Stimulated activated CD8-positive, alpha-beta memory T cell treated with anti-CD3 and anti-CD28 coated beads, Interleukin-4, amount 100 ng/mL, for 4 hours (primary cell): ENCODE measurements at places on chromosomes 16 and 17.

DNA sequence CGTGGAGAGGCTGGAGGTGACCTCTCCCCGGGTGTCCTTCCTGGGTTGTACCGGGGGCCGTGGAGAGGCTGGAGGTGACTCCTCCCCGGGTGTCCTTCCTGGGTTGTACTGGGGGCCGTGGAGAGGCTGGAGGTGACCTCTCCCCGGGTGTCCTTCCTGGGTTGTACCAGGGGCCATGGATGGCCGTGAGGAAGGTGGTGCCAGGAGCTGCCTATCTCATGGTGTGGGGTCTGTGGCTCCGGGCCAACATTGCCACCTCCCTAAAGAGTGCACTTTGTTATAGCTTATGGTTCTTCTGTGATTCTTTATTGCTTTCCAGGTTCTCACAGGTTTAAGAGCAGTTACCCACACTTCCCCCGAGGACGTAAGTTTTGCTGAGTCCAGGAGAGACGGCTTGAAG lies 86.3 kb upstream of the ZNF750 start:
- no peak for DNase-seq

- no peak for DNase-seq
These were observed 206.3 kb upstream of the FOXF1 start for GRCh38 chr16:86303787-86304678.

DNA sequence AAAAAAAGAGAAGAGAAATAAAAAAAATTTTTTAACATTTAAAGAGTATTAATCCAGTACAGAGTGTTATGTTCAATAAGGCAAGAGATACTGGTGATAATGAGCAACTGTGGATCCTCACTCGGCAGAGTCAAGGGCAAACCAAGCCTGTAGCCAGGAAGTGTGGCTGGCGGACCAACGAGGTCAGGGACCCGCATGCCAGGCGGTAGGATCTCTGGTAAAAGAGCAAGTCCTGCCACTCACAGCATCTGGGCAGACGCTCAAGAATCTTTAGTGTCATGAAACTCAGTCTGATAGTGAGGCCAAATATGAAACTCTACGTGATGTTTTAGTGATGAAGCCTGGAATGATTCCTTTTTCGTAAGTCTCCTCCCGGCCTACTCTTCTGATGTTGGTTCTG lies 8.3 kb upstream of the GEMIN4 start:
- DNase-seq = no peak

GRCh38 chr17:55818026-55818425 lies 67.2 kb downstream of the PCTP start:
- DNase-seq = no peak

- no peak for DNase-seq
These were observed 41.5 kb upstream of the CBFA2T3 start for GRCh38 chr16:89018282-89019158.

- DNase-seq = no peak
These were observed 157.0 kb upstream of the CDH11 start for GRCh38 chr16:65278874-65279273.

DNA sequence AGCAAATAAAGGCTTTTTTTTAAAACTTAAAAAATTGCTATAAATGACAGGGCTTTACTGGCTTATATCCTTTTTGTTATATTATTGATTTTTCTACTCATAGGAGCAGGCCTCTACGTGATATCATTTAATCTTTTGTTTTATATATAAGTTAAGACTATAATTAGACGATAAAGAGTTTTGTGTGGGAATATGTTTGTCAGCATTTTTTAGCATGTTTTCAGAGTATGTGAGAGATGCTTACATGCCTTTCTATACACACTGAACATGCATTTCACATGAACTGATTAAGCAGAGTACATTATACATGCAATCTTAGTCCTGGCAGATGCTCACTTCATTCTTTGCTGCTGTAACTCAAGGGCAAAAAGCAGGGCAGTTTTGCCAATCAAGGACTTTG lies 7.7 kb upstream of the KRT222 start:
- no peak for DNase-seq

- no peak for DNase-seq
These were observed 42.0 kb downstream of the RBFOX1 start for GRCh38 chr16:7374614-7375174.

GRCh38 chr16:22352723-22353122 lies 21.7 kb downstream of the CDR2 start:
- DNase-seq = no peak

GRCh38 chr17:57260325-57261083 lies 4.2 kb downstream of the MSI2 start:
- no peak for DNase-seq

DNA sequence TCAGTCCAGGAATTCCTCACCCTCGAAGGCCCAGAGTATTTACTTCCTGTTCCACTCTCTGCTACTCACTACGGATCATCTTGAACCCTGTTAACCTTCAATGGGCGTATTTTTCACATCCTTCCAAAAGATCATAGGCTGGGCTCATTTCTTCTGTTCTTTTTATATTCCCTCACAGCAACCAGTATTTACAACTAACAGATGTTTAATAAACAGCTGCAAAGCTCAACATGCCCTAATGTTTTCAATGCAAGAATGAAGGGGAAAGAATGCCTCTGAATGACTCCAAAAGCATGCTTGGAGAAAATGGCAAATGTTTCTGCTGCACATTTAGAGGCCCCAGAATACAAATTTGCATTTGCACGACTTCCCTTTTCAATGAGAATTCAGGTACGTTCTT lies 174.9 kb downstream of the ZFHX3 start:
- no peak for DNase-seq

GRCh38 chr16:22743401-22743800 lies 70.6 kb upstream of the HS3ST2 start:
- DNase-seq = no peak

GRCh38 chr16:89565506-89566372 lies 5.3 kb downstream of the RPL13 start:
- no peak for DNase-seq

DNA sequence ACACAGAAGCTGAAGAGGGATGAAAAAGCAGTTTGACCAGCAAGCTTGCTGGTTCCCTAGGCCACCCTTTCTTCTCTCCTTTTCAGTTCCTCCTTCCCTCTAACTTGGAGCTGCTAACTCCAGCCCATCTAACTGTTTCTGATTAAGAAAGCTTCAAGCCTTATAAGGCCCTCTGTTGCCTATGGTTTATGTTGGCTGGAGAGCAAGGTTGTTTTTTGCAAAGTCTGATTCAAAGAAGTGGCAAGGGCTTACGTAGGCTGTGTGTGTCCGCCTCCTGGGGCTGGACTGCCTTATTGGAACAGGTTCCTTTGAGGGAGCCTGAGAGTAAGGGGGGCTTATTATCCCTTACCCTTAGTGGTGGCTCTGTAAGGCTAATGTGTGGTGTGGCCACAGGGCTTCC lies 7.1 kb downstream of the AKAP1 start:
- no peak for DNase-seq

- DNase-seq = no peak
These were observed 5.9 kb downstream of the SLC38A7 start for GRCh38 chr16:58678716-58679115.

GRCh38 chr16:24552705-24553246 lies 13.4 kb downstream of the RBBP6 start:
- no peak for DNase-seq

GRCh38 chr17:37614391-37614790 lies 5.2 kb upstream of the SYNRG start:
- no peak for DNase-seq

GRCh38 chr16:84788920-84789391 lies 30.8 kb upstream of the CRISPLD2 start:
- DNase-seq = no peak

DNA sequence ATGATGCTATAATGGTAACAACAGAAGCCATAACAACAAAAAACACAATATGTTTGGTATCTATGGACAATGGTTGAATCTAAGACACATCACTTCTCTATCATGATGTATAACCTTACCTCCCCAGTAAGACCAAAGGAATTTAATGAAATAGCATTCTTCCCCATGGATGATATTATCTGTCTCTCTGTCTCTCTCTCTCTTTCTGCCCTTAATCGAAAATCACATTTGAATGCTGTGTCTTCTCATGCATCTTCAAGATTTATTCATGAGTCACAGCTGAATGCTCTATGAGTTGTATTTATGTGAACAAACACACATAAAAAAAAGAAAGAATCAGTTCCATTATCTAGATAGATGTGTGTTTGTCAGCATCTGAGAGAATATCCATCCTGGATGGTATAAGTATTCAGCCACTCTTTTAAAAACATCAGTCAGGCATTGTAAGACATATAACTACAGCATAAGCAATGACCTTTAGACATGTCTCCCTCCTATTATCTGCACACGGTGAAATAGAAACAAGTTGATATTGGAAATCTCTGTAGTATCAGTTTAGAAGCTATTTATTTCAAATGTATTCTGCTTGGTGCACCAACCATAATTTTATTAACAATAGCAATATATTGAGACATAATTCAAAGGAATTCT lies 433.3 kb downstream of the TOX3 start:
- no peak for DNase-seq

DNA sequence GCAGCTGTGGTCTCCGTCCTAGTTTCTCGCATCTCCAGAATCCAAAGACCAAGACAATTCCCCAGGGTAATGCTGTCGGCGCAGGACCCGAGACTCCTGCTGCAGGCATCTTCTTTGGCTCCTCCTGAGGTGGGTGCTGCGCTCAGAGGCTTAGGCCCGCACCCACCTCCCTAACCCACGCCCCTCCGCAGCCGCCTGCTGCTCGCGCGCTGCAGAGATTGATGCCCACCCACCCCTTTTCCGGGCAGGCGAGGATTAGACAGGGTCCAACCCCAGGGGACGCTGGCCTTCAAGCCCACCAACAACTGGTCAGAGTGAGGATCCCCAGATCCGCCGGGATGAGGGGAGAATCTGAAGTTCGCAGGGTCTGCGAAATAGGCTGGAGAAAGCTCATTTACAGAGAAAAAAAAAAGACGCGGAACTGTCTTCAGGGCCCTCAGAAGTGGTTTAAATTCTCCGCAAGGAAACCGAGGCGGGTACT lies 27.9 kb downstream of the SLFN11 start:
- DNase-seq = no peak

GRCh38 chr17:63549289-63549945 lies 860 bp upstream of the DCAF7 start:
- DNase-seq = no peak

DNA sequence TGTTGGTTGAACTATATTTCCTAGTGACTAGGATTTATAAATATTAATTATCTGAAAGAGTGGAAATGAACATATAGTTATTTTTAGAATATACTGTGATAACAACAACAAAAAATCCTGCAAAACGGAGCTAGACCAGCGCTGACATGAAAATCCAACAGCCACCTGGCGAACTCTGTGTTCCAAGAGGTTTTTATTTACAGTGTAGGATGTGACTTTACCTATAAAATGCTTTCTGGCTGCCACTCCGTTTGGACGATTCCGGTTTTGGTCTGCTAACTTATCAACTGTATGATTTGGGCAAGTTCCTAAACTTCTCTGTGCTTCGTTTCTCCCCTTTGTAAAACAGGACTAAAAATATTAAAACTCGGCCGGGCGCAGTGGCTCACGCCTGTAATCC lies 73.7 kb downstream of the ADCY9 start:
- no peak for DNase-seq

- DNase-seq = no peak
These were observed 78.7 kb upstream of the ZNF750 start for GRCh38 chr17:82918508-82918907.

DNA sequence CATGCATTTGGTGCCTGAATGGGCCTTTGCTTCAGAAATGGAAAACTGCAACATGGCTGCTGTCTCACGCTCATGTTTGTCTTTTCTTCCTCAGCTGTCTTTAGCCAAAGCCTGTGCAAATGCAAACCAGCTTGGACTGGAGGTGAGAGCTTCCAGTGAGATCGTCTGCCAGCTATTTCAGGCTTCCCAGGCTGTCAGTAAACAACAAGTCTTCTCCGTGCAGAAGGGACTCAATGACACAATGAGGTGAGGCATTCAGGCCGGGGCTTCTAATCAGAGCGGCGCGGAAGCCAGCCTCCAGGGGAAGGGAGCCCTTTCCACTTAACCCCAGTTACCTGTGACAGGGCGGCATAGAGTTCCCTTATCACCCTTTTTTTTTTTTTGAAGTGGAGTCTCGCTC lies 14.3 kb downstream of the CCNF start:
- no peak for DNase-seq

GRCh38 chr16:26645614-26646013 lies 421.1 kb upstream of the C16orf82 start:
- no peak for DNase-seq

- DNase-seq = no peak
These were observed 1.2 kb upstream of the ATP2A1 start for GRCh38 chr16:28876973-28877654.

GRCh38 chr17:59094861-59095530 lies 11.7 kb downstream of the TRIM37 start:
- DNase-seq = no peak

DNA sequence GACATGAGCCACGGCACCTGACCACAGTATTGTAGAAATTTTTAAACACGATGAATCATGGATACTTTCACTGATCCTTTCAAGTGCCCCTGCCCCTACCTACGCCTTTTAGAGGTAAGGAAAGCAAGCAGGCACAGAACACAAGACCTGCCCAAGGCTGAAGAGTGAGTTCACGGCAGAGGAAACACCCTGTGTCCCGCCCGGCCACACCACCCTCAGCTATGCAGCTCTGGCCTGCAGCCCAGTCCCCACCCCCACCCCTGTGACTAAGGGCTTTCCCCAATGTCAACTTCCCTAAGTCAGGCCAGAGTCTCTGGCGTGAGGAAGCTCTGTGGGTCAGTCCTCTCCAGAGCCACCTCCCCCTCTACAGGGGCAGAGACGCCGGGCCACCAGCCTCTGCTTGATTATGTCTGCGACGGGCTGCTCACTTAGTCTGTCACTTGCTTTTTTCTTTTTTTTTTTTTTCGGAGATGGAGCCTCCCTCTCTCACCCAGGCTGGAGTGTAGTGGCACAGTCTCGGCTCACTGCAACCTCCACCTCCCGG lies 8.4 kb downstream of the SLC16A5 start:
- DNase-seq = no peak

GRCh38 chr16:29950806-29951461 lies 10.9 kb upstream of the TMEM219 start:
- DNase-seq = no peak

- no peak for DNase-seq
These were observed 3.6 kb upstream of the LITAFD start for GRCh38 chr16:8878523-8878911.

GRCh38 chr17:72916991-72917390 lies 175.5 kb downstream of the SLC39A11 start:
- DNase-seq = no peak

GRCh38 chr17:9144502-9145249 lies 123.4 kb downstream of the NTN1 start:
- DNase-seq = no peak

DNA sequence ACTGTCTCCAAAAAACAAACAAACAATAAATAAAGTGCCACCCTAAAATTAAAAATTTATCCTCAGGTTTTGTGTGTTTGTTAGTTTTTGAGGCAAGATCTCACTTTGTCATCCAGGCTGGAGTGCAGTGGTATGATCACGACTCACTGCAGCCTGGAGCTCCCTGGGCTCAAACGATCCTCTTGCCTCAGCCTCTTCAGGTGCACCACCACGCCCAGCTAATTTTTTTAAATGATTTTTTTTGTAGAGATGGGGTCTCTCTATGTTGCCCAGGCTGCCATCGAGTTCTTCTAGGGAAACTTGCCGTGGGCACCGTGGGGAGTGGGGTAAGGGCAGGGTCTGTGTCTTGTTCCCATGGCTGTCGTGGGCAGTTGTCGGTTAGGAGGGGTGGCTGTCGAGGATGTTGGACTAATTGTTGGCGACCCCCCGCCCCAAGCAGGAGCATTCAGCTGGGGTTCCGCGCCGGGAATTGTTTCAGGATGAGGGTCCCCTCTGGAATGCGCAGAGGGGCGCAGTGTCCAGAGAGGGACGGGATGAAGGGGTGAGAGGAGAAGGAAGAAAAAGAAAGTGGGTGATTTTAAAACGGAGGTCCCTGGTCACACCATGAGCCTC lies 1.1 kb upstream of the RNF213 start:
- no peak for DNase-seq
